Stimulated activated CD8-positive, alpha-beta memory T cell treated with anti-CD3 and anti-CD28 coated beads, Interleukin-7, amount 100 ng/mL, for 1 hour (primary cell): ENCODE measurements at places on chromosomes 2 and 18.

- no peak for DNase-seq
These were observed 656.3 kb downstream of the XIRP2 start for GRCh38 chr2:167544602-167545001.

DNA sequence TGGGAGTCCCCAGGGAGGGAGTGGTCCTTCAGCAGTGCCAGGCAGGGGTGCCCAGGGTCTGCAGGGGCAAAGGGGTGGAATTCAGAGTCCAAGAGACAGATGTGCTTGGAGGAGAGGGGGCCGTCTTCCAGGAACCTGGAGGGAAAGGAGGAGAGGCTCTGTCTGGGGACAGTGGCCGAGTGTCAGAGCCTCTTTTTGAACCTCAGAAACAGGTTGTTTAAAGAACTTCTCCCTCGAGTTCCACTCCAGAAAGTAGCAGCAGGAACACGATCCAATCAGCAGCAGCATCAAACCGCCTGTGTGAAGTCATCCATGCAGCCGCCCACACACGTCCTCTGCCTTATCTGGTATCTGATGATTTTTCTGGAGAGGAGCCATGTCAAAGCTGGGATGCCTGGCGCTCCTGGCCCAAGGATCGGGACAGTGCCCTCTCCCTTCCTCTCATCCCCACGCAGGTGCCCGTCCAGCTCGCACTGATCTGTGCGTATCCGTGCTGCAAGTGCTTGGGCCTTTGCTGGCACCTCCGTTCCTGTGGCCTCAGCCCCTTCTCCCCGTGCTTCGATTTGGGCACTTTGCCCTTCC, 205.1 kb downstream of the NDUFA10 start:
- DNase-seq: no peak

DNA sequence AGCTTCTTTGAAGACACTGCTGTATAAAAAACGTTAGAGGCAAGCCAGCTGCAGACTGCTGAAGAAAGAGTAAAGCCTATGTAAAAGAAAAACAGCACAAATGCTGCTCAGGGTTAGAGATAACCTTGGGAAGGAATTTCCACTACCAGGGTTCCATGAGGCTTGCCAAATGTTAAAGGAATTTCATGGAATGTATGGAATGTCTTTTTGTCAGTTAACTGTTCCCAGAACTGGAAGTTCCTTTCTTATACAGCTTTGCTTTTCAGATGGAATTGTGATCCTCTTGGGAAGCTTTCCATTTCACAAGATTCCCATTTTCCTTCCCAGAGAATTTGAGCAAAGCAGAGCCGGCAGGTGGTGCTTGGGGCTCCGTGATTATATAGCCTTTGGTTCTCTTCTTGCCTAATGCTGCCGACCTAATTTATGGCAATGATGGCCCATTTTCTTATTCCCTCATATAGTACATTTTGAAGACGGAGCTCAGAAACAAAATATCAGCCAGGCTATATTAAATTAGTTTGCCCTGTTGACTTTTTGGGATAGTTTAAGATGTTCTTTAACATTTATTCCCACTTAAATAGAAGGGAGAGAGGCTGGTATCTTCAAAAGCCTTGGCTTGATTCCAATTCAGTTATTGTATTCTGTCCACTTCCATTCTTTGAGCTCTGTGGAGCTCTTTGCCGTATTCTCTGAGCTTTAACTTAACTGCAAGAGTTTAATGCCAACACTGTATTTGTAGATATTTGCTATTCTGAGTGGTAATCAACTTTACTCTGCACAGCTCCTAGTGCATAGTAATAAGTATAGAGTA, 162.3 kb downstream of the PHLPP1 start:
- no peak for DNase-seq

- DNase-seq: no peak
These were observed 145.7 kb downstream of the CERS6 start for GRCh38 chr2:168601741-168602140.

- no peak for DNase-seq
These were observed 293.8 kb upstream of the CHAC2 start for GRCh38 chr2:53473775-53474311.

- no peak for DNase-seq
These were observed 369.7 kb downstream of the EPHA4 start for GRCh38 chr2:221202431-221202830.
